ENCODE measurements at places on chromosomes 6 and 20.
A peak's percentile ranks its signal among the peaks of the same experiment; 100 is the strongest.

GRCh38 chr6:1901556-1901955, 291.8 kb downstream of the FOXC1 start:
- no peak for DNase-seq

DNA sequence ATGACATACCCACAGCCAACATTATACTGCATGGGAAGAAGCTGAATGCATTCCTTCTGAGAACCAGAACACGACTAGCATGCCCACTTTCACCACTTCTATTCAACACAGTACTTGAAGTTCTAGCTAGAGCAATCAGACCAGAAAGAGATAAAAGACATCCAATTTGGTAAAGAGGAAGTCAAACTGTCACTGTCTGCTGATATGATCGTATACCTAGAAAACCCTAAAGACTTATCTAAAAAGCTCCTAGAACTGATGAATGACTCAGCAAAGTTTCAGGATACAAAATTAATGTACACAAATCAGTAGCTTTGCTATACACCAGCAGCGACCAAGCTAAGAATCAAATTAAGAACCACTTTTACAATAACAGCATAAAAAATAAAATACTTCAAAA, 60.5 kb downstream of the EYS start:
- DNase-seq, result no peak

DNA sequence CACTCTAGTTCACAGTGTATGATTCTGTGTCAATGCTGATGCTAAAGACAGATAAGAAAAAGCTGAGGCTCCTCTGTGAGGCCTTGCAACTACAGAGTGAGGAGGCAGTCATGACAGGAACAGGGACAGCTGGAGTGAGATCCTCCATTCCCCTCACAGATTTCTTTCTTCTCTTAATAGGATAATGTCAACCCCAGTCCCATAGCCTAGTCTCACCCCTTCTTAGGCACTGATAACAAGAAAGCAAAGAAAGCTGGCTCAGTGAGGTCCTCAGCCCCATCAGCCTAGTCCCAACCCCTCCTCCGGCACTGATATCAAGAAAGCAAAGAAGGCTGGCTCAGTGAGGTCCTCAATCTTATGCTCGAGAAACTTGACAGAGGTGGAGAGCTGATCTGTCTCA, 2.1 kb upstream of the PTCHD4 start:
- DNase-seq, result no peak

- peak; percentile 90 for DNase-seq
These were observed 239.7 kb upstream of the GMDS start for GRCh38 chr6:2485116-2485515.

DNA sequence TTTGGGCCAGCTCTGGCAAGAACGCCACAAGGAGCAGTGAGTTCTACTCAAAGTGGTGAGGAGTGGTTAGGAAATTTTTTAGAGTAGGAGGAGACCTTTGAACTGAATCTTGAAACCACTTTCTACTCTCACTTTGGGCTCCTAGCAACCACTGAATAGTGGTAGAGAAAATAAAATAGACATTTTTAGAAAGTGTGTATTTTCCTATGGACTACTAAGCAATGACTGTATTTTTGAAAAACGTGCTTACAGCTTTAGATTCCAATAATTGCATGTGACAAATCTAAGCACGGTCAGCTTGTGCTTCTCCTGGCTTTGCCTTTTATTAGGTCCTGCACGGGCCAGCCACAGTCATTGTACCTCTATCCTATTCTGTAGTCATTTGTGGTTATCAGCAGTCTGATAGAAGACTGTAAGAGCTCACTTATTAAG, 8.7 kb upstream of the IFNGR1 start:
- DNase-seq, result no peak

GRCh38 chr6:87907521-87907920, 140.1 kb upstream of the SPACA1 start:
- DNase-seq, result no peak

- DNase-seq, result no peak
These were observed 3.9 kb downstream of the APOBEC2 start for GRCh38 chr6:41056768-41057490.

- DNase-seq, result no peak
These were observed 60.7 kb upstream of the LAMA2 start for GRCh38 chr6:128822271-128822670.

GRCh38 chr6:17313971-17314370, 32.8 kb downstream of the RBM24 start:
- DNase-seq, result no peak

DNA sequence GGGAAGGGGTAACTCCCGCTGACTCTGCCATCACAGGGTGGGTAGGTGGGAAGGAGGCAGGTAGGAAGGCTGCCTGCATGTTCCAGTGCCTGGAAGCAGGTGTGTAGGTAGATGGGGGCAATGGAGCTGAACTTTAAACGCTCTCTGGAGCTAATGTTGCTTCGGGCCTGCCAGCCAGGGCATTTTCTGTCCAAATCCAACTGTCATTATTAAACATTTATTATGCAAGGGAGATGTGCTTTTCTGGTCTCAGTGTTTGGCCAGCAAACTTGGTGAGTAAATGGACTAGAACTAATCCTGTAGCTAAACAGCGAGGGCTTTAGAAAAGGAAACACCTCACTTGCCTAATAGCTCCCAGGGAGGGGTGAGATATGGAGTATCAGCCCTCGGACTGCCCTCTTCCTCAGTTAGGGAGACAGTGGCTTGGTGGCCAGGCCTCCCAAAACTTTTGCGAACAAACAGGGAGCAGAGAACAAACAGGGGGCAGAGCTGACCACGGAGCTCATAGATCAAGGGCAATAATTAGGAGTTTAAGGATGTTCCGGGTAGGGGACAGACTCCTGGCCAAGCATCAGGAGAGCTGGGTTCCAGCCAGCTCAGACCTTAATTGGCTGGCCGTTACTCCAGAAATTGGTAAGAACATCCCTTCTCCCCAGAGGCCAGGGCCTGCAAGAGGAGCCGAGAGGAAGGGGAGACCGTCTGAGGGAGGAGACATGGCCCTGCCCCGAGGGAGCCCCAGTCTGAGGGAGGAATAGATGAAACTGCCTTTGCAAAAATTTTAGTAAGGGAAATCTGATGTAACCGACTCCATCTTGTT, 131.1 kb downstream of the VEGFA start:
- no peak for DNase-seq

- no peak for DNase-seq
These were observed 15.1 kb downstream of the PCK1 start for GRCh38 chr20:57576002-57576401.

GRCh38 chr20:54127855-54128574, 45.8 kb downstream of the CYP24A1 start:
- no peak for DNase-seq

DNA sequence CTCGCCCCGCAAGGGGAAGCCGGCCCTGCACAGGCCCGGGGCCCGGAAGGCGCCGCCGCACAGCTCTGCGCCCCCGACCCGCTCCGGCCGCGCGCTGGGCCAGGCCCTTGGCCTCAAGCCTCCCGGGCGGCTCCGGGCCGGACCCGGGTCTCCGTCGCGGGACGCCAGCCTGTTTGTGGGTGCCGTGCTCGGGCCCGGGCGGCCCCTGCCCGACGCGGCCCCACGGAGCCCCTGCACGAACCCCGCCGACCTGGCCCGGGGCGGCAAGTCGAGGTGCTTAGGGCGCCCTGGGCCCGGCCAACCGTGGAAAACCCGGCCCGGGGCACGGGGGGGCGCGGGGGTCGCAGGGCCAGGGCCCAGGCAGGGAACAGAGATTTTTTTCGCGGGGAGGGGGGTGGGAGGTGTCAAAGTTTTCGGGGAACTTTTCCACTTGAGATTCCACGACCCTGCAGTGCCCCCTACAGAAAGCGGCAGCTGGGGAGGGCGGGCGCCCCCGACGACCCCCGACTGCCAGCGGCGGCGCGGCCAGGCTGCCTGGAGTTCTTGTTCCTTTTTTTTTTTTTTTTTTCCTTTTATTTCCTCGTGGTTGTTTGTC, 805 bp upstream of the STX16 start:
- DNase-seq, result no peak

DNA sequence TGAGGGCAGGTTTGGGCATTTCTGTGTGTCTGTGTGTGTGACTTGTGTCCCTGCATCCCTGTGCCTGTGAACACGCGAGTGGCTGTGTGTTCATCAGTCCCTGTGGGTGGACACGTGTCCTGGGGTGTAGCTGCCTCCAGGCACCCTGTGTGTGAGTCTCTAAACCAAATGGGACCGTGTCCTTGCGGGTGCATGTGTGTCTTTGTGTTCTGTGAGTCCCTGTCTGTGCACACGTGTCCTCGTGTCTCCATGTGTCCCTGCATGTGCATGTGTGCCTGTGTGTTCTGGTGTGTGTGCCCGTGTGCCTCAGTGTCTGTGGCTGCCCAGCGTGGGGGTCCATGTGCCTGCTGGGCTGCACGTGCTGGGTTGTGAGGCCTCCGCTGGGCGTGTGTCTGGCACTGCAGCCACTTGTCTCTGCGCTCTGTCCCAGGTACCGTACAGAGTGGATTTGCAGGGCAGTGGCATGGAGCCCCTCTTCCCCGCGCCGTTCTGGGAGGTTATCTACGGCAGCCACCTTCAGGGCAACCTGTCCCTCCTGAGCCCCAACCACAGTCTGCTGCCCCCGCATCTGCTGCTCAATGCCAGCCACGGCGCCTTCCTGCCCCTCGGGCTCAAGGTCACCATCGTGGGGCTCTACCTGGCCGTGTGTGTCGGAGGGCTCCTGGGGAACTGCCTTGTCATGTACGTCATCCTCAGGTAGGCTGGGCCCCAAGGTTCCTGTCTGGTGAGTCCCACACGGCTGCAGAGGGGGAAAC, 8.2 kb upstream of the LKAAEAR1 start:
- no peak for DNase-seq

DNA sequence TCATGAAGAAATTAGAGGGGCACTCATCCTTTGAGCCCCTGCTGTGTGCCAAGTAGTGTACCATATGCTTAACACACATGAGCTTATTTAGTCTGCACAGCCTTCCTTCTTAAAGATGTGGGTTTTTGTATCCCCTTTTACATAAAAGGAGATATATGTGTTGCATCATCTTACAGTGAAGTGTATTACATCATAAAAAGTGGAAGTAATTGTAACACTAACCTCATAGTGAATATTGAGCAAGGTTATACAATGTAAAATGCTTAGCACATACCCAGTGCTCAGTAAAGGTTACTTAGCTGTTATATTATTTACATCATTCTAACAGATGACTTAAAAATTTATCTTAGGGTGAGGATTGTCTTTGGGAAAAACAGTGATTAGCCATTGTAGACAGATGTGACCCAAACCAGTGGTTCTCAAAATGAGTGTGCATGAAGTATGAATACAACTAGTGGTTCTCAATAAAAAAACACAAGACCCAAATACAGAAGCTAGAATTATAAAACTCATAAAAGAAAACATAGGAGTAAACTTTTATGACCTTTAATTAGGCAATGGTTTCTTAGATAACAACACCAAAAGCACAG, 3.8 kb upstream of the PIGU start:
- no peak for DNase-seq

- no peak for DNase-seq
These were observed 52.0 kb upstream of the FANCE start for GRCh38 chr6:35400111-35400510.

DNA sequence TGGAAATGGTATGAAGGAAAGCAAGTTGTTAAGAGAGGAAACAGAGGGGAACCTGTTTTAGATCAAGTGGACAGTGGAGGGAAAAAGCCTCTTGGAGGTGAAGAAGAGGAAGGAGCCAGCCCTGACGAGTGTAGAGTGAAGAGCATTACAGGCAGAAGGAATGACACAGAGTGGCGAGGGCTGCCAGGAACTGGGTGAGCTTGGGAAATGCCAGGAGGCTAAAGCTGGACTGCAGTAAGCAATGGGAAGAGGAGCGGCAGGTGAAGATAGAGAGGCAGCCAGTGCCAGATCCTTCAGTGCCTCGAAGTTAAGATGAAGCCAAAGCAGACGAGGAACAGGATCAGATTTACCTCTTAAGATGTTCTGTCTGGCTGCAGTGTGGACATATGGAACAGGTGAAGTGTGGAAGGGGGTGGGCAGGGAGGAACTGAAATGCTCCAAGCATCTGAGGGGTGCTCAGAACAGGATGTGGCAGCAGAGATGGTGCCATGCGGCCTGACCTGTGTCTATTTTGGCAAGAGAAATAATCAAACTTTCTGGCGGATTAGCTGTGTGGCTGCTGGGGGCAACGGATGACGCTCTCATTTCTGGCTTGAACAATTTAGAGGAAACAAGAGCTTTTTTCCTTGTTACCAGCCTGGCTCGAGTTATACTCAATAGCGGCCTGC, 748.4 kb downstream of the PTPRT start:
- DNase-seq, result no peak

- no peak for DNase-seq
These were observed 11.8 kb downstream of the DSE start for GRCh38 chr6:116382587-116382986.

GRCh38 chr6:156943166-156943565, 166.0 kb downstream of the ARID1B start:
- no peak for DNase-seq

DNA sequence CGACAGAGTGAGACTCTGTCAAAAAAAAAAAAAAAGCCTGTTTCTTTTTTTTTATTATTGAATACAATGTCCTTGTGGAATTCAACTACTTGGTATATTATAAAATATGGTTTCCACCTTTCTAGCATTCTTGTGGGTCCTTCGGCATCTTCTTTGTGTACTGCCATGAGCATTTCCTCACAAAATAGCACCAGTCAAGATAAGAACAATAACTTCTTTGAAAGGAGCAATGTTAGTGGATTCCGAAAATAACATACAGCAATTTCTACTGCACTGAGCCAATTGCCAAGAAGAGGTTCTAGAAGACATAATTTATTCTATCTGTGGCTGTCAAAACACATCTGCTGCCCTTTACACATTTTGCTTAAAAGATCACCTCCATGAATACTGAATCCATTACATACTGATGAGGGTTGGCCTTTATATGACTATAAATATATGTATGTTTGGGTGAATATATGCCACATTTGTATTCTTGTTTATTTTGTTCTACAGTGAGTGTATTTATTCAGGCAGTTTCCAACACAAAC, 19.1 kb upstream of the SPTLC3 start:
- no peak for DNase-seq

DNA sequence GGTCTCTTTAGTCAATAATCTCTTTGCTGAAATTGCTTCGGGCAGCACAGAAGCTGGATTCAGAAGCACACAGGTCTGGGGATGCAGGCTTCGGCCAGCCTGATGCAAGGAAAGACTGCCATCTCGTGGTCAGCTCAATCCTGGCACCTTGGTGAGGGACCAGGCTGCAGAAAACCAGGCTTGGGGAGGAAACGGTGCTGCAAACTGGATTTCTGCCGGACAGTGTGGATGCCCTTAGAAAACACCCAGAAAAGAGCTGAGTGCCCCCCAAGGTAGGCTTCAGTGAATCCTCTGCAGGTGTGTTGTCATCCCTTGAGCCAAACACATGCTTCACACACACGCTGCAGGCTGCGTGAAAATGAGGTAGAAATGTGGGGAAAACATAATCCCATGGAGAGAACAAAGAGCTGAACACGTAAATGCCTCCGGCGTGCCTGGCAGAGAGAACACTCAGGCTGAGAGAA, 89.8 kb upstream of the PAX1 start:
- DNase-seq, result peak; percentile 82

Measured in NCI-H1105 (cell line).